Naive thymus-derived CD8-positive, alpha-beta T cell (primary cell): ENCODE measurements at places on chromosomes 4 and X.

DNA sequence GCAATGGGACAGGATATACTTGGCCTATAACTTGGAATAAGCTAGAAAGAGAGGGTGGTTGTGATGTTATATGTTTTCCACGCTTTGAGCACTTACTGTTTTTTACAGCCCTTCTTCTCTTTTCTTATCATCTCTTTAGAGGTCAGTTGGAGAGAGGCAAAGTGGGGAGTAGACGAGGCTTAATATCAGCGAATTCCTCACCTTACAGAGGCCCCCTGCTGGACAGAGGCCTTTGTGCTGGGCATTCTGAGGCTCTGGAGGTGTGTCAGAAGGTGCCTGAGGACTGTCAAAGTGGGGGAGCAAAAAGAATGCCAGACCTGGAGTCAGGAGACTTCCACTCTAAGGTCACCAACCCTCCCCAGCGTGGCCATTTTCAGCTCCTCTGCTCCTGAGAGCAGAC lies 42.5 kb downstream of the MAMLD1 start:
- no peak for DNase-seq

GRCh38 chrX:53319614-53320542 lies 38.5 kb upstream of the IQSEC2 start:
- no peak for DNase-seq

- no peak for DNase-seq
These were observed 5.6 kb upstream of the TEC start for GRCh38 chr4:48275247-48275646.

DNA sequence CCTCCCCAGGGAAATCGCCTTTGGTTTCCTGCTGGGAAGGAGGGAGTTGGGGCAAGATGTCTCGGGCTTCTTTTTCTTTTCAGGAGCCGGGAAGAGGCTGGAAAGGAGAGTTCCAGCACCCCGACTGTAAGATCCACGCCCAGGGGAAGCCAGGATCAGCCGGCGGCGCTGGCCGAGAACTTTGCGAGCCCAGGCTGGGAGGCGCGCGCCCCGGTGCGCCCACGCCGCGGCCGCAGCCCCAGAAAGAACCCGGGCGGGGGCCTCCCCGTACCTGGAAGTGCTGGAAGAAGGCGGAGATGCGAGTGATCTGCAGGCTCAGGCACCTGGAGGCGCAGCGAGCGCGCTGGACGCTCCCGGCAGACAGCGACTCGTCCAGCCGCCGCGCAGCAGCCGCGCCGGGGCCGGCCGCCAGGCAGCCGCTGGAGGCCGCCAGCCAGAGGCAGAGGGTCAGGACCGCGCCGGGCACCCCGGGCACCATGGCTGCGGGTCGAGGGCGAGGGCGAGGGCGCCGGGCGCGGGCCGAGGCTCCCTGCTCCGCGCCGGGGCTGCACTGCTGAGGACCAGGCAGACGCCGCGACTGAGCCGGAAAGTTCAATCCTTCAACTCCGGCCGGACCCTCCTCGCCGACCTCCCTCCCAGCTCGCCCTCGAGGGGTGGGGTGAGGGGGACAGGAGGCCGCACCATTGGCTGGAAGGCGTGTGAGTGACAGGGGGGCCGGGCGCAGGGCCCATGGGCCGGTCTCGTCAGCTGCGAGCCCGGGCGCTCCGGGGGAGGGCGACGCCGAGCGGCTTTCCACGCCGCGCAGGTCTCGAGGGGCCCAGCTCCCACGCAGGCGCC lies at the start of gene ANOS1:
TSS of gene ANOS1 (minus strand) at position 579 of the 837 bp plus-strand sequence. CDS start at position 478, 101 bp downstream.
- DNase-seq = no peak

GRCh38 chr4:72702948-72703347 lies 133.9 kb upstream of the ADAMTS3 start:
- no peak for DNase-seq

- DNase-seq = no peak
These were observed 109.9 kb downstream of the AFF2 start for GRCh38 chrX:148610328-148610698.

DNA sequence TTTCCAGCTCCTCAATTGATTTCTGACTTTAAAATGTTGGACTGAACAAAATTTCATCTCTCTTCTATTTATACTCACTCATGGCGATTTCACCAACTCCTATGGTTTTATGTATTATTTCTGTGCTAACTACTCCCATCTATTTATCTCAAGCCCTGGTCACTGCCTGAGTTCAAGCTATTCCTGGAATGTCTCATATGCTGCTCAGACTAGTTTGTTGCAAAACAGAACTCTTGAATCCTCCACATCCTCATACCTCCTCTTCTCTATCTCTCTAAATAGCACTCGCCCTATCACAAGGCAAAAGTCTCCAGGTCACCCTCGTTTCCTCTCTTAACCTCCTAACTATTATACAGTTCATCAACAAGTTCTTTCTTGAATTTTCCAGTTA lies 19.0 kb upstream of the DDX60 start:
- no peak for DNase-seq

DNA sequence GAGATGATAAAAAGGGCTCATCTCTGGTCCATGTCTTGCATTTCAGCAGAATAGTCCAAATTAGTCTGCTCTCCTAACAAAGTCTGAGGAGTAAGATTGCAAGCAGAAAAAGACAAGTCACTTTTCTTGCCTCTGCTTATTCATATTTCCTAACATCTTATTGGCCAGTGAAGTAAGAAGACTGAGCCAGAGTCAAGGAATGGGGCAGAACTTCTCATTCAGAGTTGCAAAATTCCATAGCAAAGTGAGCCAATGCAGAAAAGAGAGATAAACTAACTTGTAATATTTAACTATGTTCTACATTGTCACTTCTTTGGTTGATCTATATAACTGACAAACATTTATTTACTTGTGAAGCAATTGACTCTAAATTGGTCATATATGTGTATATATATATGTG lies 2304.0 kb downstream of the ARAP2 start:
- DNase-seq = no peak
